ENCODE measurements at places on chromosomes 16 and 17.

DNA sequence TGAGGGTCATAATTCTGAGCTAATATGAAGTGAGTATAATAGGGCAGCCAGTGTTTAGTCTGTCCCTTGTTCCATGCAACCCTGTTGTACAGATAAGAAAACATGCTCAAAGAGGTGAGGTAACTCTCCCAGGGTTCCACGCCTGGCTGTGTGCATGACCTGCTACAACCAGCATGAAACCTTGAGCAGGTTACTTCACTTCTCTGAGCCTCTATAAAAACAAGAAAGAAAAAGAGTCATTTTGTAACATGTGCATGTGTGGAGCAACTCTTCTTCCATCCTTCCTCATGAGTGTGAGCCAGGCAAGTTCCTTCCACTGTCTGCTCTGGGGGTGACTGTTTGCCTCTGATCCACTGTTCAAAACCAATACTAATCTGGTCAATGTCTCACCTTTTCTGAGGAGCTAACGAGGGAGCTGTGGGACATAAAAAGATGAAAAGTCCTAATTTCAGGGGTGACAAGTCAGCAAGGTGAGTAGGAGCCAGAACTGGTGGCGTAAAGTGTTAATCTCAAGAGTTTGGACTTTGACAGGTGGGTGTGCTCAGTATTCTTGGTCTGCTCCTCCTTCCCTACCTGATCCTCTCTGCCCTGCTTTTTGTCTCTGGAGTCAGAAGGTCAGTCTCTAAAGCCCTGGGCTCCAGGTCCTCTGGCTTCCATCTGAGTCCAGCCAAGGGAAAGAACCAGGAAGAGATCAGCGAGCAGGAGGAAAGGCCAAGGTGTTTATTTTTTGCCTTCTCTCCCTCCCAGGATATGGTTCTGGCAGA lies 21.5 kb downstream of the GFOD2 start:
- no peak for DNase-seq

- DNase-seq: no peak
These were observed 285.6 kb downstream of the FTO start for GRCh38 chr16:53989597-53989996.

- DNase-seq: no peak
These were observed 11.2 kb downstream of the MRPL27 start for GRCh38 chr17:50361561-50362480.

DNA sequence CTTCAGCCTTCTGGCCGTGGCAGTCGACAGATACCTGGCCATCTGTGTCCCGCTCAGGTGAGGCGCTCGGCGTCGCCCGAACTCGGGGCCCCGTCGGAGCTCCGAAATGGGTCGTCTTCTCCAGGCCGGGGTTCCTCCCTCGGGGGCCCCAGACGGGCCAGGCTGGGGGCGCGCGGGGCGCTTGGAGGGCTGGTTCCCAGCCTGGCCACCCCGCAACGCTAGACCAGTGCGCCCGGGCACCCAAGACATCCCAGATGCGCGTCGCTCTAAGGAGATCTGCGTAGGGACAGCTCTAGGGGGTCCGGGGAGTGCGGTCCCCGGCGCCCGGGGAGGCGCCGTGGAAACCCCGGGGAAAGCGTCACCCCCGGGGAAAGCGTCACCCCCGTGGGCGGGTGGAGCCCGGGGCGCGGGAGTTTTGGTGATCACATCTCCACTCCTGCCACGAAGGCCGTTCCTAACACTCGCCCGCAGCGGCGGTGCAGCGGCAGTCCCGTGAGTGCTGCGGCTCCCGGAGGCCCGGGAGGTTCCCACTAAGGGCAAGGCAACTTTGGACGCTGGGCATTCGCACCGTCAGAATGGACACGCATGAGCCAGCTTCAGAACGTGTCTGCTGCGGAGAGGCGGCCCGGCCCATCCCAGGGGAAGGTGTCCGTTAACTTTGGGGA lies 729 bp downstream of the ADORA2B start:
- DNase-seq: no peak

- no peak for DNase-seq
These were observed 112.4 kb downstream of the IRX3 start for GRCh38 chr16:54174201-54174600.

DNA sequence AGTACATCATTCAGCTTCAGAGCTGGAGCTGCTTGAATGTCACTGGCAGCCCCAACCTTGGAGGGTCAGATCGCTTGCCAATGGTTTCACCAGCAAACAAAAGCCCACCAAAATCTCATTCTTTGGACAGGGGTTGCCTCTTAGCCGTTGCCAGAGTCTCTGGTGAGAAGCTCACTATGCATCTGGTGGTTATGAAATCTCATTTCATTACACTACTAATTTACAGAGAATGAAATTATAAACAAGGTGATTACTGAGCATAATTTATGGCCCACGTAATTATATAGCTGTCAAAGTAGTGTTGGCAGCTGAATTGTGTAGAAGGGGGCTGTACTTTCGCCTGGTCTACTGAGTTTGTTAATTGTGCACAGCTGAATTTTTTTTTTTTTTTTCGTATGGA lies 688.9 kb upstream of the KIF2B start:
- peak; percentile 86 for DNase-seq

DNA sequence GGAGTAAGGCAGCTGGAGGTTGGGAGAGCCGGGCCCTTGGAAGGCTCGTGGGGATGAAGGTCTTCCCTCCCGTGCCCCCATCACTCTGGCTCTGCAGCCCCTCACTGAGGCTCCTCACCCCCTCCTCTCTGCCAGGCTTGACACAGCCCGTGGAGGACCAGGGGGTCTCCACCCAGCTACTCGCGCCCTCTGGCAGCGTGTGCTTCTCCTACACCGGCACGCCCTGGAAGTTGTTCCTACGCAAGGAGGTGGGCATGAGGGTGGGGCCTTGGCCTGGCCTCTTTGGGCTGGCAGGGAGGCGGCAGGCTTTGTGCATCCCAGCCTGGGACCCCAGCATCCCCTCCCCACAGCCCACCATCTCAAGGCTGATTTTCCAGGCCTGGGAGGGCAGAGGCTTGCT lies 15.6 kb upstream of the SMIM5 start:
- no peak for DNase-seq

- DNase-seq: no peak
These were observed 5.9 kb downstream of the ZNF771 start for GRCh38 chr16:30413112-30413806.

- DNase-seq: no peak
These were observed 913 bp downstream of the CDIP1 start for GRCh38 chr16:4537376-4538343.

- no peak for DNase-seq
These were observed 14.2 kb upstream of the MARCHF10 start for GRCh38 chr17:62822080-62822904.

- DNase-seq: no peak
These were observed 32.2 kb upstream of the CNEP1R1 start for GRCh38 chr16:49992825-49993224.

DNA sequence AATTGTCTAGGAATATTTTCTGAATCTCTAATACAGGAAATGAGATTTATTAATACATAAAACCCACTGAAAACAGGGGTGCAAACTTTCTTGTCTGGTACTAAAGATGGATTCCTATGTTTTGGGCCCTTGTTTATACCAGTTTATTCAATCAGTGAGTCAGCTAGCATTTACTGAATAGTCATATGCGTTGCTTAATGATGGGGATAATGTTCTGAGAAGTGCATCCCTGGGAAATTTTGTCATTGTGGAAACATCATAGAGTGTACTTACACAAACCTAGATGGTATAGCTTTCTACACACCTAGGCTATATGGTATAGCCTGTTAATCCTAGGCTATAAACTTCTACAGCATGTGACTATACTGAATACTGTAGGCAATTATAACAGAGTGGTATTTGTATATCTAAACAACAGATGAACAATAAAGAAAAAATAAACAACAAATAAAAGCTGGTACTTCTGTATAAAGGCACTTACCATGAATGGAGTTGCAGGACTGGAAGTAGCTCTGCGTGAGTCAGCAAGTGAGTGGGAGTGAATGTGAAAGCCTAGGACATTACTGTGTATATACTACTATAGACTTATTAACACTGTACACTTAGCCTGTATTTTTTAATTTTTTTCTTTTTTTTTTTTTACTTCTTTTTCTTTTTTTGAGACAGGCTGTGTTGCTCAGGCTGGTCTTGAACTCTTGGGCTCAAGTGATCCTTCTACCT lies 63.7 kb downstream of the SIAH1 start:
- DNase-seq: no peak

GRCh38 chr17:31531336-31531980 lies 140.0 kb downstream of the RAB11FIP4 start:
- DNase-seq: no peak
